ENCODE measurements at places on chromosomes 16 and 17.

GRCh38 chr17:48137656-48138055 is 30.1 kb downstream of the SNX11 start:
- no peak for DNase-seq

DNA sequence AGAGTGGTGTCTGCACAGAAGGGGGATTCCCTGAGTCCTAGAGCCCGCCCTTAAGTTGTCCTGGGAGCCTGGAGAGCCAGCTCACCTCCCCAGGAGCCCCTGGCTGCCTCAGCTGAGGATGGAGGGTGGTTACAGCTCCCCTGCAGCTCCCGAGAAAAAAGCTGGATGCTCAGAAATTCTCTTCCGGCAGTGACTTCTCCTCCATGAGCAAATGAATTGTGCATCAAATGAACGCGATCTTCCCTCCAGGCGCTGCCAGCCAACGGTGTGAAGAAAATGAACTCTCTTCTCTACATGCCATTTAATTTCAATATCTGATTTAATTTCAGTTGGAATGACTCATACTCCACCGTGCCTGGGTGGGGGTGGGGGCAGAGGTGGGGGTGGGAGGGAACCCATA is 14.3 kb upstream of the C16orf74 start:
- no peak for DNase-seq

- no peak for DNase-seq
Observed at GRCh38 chr16:85173146-85173980, 61.1 kb upstream of the CIBAR2 start.

DNA sequence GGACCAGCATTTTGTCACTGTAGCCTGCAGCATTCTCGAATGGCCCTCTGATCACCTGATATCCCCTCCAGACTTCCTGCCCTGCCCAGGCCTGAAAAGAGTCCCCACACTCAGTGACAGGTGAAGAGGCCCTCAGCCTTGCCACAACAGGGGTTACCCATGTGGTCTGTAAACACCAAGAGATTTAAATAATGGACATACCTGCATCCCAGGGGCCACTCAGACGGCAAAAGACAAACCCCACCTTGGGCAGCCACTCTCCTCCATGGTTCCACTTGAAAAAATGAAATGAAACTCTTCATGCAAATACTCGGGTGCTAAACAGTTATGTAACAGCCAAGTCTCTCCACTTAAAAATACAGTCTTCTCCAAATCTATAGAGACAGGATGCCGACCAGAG is 22.9 kb upstream of the PECAM1 start:
- no peak for DNase-seq

DNA sequence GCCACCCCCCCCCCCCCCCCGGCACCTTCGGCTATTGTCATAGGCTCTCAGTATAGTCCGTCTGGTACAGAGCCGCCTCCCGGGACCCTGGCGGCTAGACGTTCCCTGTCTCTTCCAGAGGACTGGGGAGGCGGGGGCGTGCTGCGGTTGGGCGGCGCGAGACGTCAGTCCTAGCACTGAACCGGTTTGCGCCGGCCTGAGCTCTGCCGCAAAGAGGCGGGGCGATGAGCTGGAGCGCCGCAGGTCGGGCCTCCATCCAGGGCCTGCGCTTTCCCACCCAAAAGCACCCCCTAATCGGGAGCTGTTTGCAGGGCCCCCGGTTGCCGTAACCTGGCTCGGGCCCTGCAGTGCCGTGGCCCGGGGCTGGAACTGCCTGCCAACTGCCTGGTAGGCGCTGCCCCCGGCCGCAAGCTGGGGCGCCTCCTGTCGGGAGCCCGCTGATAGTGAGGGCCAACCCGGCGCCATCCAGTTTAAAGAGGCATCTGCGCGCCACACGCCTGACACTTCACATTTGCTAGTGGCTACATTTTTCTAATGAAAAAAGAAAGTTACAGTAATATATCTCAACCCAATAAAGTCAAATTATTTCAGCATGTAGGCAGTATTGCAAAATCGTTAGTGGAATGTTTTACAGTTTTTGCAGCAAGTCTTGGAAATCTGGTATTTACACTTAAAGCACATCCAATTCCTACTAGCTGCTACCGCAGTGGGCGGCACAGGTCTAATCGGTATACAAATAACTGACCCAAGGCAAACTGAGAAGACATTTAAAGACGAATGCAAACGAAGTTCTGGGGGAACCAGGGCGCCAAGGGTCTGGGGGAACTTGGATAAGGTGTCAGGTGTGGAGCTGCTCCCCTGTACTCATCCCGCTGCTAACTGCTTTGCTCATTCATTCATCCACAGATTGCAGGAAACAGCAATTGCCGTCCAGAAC is 753 bp upstream of the USP22 start:
- DNase-seq, result peak; percentile 74

DNA sequence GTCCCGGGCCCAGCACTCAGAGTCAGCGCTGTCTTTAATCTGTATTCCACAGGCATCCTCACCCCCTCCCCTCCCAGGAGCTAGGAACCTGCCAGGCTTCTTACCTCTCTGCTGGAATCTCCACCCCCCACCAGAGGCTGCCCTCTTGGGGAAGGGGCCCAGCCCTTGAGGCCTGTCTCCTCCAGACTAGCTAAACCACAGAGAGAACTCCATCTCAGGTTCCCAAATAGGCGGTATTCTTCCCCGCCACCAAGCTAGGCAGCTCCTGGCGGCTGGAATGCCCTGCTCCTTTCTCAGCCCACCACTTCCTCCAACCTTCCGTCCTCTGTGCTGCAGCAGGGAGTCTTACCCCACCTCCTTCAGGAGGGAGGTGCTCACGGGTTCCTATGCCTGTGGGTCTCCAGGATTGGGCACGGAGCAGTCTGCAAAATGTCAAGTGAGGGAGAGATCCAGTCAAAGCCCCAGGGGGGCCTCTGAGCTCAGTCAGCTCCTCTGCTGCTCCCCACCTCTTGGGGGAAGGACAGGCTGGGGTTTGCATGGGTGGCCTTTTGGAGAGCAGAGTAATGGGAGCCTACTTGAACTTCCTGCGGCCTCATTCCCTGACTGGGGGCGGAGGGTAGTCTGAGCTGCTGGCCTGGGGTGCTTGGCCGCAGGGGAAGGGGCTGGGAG is 55.7 kb downstream of the SREBF1 start:
- no peak for DNase-seq

GRCh38 chr17:78763561-78763960 is 18.5 kb downstream of the CYTH1 start:
- no peak for DNase-seq

DNA sequence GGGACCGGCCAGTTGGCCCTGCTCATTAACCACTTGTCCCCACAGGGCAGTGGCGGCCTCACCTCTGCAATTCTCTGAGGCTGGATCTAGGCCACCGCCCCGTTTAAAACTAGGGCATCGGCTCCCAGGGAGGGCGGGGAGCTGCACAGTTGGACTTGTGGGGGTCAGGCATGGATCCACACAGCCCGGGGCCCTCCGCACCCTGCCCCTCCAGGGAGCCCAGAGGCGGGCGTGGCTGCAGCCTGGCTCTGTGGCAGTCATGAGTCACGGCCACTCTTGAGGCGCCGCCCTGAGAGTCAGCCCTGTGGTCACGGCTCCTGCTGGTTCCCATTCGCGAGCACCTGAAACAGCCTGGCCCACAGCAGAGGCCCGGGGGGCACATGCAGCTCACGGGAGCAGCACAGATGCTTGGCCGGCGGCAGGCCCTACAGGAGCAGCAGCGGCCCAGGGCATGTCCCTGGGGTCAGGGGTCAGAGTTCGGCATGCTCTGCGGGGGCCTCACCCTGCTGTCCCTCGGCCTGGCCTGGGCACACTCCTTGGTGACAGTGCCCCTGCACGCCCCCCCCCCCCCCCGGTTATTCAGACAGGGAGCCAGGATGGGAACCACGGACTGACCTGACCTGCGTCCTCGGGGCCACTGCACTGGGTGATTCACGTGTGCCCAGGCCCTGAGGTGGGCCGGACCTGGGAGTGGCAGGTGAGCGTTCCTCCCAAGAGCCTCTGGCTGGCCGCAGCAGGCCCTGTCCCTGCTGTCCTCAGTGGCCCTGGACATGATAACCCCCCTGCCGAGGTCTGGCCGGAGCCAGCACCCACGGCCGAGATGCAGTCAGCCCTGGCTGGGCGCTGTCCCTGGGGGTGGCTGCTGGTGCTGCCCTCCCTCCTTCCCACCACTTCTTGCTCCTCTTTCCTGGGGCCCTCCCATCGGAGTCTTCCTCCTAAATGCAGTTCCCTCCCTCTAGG is 8.2 kb downstream of the CAPN15 start:
- DNase-seq, result no peak

DNA sequence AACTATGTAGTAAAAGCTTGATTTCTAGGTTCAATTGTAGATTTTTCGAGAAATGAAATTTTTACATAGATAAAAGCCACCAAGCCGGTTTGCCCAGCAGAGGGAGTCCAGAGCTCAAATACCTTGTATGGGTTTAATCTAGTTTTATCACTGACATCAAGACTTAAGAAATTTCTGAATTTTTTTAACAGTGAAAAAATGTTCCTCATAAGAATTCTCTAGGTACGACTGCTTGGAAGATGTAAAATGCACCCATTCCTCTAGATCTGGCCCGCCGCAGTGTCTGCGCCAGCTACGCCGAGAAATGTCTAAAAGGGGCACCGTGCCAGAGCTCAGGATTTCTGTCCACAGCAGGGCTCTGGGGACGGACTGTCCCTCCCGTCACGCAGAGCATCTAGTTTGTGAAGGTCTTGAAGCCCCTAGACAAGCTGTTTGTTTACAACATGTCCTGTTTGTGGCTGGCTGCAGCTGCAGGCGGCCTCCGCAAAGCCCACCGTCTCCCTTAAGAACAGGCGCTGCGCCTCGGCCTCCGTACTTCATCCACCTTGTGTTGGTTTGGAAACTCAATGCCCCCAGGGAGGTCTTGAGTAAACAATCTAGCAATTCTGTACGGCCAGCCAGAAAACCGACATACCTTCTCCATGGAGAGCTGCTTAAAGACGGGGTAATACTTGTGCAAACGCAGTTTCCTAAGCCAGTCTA is 24.8 kb downstream of the MAP1LC3B start:
- DNase-seq, result no peak

DNA sequence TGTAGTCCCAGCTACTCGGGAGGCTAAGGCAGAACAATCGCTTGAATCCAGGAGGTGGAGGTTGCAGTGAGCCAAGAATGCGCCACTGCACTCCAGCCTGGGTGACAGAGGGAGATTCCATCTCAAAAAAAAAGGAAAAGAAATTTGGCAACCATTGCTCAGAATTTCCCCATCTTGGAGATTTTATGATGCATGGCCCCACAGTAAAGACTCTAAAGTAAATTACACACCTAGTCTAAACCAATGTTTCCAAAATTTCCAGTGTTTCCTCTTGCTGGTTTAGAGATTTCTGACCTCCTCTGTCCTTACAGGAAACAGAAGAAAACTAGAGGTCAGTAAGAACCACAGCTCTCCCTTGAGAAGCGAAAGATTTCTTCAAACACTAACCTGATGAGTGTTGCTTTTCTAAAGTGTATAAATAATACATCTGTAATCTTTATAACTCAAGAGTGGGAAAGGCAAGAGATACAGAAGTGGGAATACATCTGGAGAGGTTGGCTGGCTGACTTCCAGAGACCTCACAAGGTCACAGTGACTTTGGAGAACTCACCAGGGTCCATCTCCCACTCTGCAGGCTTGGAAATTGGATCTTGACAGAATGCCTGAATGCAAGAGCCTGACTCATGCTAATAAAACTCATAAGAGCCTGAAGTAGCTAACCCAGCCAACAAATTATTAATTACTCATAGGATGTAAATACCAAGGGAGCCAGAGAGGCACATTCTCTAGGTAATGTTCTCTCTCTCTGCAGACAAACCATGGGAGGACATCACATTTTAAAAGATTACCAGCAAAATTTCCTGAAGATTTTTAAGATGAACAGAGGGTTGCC is 8.8 kb downstream of the ADAT1 start:
- no peak for DNase-seq

- no peak for DNase-seq
Observed at GRCh38 chr16:89335803-89336485, 118.4 kb downstream of the ZNF778 start.

DNA sequence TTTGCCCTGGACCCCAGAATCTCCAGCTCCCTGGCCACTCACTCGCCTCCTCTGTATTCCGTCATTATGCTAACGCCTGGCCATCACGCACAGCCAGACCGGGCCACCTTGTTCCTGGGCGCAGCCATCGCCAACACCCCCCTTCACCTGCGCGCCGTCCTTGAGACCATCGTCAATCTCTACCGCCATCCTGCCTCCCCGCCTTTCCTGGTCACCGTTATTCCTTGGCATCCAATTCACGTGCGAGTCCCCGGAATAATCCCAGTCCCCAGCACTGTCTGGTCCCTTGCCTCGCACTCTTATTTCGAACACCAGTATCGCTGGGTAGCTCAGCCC is 541 bp downstream of the VKORC1 start:
- DNase-seq, result no peak

DNA sequence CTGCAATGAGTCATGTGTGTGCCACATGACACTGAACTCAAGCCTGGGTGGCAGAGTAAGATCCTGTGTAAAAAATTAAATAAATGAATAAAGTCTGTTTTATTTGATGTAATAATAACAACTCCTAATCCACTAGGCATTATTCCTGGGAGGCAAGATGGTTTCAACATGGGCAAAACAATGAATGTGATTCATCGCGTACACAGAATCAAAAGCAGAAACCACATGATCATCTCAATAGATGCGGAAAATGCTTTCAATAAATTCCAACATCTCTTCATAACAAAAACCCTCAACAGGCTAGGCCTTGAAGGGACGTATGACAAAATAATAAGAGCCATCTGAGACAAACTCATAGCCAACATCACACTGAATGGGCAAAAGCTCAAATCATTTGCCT is 195.4 kb downstream of the CDH11 start:
- DNase-seq, result no peak

DNA sequence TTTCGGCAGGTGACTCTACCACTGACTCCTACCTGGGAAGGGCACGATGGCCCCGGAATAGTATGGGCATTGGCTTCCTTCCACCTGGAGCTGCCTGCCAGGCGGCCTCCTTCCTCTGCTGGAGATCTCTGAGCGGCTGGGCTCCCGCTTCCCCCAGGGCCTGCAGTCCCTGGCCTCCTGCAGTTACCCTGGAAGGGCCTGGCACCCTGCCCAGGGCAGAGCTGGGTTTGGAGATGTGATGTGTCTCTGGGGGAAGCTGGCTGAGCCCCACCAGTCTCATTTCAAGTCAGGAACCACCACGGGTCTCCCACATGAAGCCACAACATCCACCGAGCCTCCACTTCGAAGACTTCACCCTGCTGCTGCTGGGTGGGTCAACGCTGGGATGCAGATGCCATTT is 97.9 kb downstream of the IRF8 start:
- no peak for DNase-seq

GRCh38 chr16:74183601-74184360 is 112.8 kb upstream of the PSMD7 start:
- DNase-seq, result no peak
